ENCODE measurements at places on chromosomes 1 and 21.

GRCh38 chr1:243739335-243740003, 110.6 kb downstream of the AKT3 start:
- DNase-seq = no peak

DNA sequence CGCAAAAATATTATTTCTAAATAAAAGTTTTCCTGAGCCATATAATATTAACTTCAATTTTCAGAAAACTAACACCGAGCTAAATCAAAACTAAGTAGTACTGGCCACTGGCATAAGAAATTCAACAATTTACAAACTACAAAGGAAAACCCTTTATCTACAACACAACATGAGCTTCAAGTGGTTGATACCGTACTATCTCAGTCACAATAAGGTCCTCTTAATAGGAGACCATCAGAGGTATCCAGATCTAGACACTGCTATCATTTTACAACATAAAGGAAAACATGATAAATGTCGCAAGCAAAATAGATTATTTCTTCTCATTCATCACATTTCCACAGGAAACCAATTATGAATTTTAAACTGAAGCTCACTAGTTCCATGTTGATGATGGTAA, 39.5 kb downstream of the GATAD2B start:
- no peak for DNase-seq

- DNase-seq = no peak
These were observed 132.9 kb downstream of the LRRIQ3 start for GRCh38 chr1:74065081-74065480.

- no peak for DNase-seq
These were observed 19.8 kb upstream of the TAS1R2 start for GRCh38 chr1:18879215-18879790.

GRCh38 chr1:39110325-39110851, 84.2 kb downstream of the NDUFS5 start:
- DNase-seq = no peak

DNA sequence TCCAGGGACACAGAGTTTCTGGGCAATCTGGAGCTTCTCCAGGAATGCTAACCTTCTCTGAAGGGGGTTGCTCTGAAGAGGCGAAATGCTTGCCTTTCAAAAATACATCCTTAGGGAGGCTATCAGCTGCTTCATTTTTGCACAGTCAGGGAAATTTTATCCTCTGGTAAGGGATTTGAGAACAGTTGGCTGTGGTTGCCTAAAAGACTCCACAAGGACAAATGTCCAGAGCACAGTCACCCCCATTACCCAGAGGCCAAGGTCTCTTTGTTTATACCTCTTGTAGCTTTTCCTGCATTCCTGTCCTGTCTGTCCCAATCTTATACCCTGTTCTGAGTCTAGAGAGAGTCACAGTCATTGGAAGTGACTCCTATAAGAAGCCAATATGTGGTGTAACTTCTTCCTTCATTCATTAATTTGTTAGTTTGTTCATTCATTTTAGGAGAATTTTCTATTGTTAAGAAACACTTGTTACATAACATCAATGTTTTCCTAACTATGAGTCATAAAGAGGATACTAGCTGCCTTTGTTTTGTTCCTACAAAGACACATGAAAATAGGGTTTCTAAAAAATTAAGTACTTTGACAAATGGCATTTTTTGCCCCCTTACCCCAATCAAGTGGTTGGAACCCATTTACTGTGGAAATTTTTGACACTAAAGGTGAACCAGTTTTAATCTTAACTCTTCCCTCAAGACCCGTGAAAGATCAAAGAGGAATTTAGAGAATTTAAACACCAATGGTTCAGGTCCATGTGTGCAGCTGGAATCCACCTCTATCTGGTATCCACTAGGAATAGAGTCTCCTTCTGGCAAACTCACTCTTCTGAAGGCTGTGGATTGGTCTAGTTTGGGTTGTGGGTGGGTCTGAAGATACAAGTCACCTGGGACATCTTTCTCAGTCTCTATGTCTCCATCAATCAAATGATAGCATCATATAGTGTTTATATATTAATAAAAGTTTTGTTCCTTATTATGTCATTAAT, 47.1 kb downstream of the GPR88 start:
- DNase-seq = no peak

DNA sequence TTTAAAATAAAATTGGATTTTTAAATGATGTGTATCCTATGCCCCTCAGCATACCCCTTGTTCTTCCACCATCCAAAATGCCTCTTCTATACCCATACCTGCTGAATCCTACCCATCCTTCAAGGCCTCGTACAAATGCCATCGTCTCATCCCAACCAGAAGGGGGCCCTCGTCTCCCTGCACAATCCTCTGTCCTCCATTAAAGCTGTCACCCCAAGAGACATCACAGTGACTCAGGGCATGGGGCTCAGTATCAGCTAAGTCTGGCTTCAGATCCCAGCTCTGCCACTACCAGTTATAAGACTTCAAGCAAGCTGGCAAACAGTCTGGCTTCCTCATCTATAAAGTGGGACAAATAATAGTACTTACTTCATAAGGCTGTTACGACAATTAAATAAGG, 23.8 kb downstream of the IGFN1 start:
- DNase-seq = no peak

DNA sequence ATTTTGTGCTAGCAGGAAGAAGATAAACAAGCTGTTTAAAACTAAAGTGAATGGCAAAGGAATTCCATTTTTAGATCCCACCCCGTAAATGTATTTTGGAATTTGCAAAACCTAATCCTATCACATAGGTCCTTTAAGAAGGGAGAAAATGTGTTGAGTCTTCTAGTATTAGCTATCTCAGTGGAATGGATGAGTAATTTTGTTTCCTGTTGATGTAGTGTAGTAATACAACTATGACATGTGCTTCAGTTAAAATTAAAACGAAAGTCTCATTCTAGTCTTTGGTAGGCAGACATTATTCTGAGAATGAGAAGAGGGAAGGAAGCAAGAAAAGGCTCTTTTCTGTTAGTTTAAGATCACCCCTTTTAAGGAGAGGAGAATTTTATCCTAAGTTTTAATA, 265.9 kb upstream of the C1orf105 start:
- DNase-seq = no peak

DNA sequence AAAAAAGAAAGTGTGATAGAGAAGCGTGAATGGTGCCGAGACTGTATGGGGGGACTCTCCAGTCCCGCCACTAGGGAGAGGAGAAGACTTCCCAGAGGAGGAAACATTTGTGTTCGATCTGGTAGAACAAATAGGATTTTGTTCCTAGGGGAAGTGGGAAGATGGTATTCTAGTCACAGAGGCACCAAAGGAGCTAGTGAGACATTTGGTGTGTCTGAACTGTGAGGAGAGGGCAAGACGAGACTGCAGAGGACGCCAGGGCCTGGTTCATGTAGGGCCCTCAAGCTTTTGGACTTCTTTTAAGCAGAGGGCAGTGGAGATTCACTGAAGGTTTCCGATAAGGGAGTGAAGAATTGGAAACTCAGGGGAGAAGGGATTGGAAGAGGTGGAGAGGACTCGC, 2.9 kb downstream of the BTBD19 start:
- DNase-seq = no peak

GRCh38 chr1:208044589-208045462, 133.9 kb upstream of the CD34 start:
- no peak for DNase-seq

DNA sequence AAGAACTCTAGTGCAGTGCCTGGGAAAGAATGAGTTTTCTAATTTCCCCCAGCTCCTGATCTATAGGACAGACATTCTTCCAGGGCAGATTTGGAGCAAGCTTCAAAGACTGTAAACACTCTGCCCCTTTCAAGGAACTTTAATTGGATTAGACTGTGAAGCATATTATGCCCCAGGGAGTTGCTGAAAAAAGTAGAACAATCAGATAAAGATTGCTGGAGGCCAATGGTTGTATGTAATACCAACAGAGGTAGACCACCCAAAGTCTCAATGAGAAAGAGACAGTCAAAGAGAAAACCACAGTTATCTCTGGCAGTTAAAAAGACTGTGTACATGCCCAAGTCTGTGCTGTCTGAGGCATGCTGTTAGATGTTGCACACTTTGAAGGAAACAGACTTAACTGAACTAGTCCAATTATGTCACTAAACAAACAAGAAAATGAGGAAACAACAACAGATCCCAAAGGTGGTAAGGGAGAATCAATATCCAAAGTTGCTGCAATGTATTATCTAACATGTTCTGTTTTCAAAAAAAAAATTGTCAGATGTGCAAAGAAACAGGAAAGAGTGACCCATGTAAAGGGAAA, 24.4 kb downstream of the C4BPA start:
- DNase-seq = no peak

- DNase-seq = no peak
These were observed 1.1 kb downstream of the ICMT start for GRCh38 chr1:6234502-6235295.

DNA sequence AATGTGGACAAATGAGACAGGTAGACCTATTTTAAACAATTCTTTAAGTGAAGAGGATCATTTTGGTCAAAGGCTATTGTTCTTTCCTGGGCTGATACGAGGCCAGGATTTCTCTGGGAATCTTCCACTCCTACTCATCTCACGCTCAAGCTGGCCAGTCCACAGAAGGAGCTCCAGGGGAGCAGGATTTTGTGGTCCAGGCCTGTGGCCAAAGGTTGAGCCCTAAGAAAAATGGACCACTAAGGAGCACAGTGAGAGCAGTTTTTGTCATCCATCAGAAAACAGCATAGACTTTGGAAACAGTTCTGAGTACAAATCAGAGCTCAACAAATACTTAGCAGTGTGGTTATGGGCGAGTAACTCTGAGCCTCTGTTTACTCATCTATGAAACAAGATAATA, 260.2 kb upstream of the RUNX1 start:
- no peak for DNase-seq

GRCh38 chr1:9842781-9843575, 19.2 kb upstream of the CLSTN1 start:
- DNase-seq = no peak

DNA sequence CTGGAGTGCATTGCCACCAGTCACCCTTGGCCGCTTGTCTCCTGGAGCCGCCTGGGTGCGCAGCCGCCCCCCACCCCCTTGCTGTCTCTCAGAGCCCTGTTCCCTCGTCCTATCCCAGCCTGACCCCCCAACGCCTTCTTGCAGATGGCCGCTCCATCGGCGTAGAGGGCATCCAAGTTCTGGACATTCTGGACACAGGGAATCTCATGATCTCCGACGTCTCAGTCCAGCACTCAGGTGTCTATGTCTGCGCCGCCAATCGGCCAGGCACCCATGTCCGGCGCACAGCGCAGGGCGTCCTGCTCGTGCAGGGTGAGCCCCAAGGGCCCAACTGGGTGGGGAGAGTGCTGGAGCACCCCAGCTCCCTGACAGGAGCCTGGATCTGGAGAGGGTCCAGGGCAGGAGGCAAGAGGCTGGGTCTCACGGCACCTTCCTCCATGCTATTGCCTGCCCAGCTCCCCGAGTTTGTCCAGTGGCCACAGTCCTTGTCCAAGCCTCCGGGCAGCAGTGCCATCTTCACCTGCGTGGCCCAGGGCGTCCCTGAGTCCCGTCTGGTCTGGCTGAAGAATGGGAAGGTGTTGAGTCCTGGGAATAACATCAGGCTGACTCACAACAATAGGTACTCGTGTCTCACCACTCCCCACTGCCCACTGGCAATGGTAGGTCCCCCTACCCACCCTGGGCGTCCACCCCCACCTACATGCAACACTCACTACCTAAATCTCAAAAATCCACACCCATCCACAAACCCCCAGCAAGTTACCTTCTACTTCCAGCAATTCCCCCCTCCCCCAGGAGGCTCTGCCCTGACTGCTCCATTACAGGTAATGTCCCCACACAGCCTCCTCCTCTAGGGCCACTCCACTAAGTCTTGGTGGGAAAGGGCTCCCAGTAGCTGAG, 24.6 kb downstream of the SLC27A3 start:
- no peak for DNase-seq

- DNase-seq = no peak
These were observed 47.3 kb upstream of the CTBS start for GRCh38 chr1:84621553-84621952.

DNA sequence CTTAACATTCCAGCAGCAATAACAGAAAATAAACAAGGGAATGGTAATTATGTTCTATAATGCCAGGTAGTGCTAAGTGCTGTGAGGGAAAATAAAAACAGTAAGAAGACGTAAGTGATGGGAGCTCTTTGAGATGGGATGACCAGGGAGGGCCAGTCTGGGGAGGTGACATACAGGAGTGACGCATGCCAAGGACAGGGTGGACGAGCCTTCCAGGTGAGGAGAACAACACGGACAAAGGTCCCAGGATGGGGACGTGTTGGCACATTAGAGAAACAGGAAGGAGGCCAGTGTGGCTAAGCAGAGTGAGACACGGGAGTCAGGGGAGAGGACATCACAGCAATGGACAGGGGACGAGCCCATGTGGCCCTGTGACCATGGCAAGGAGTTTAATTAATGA, 11.7 kb upstream of the LRRC52 start:
- no peak for DNase-seq

GRCh38 chr1:235401251-235401650, 34.0 kb downstream of the TBCE start:
- DNase-seq = no peak

GRCh38 chr21:41282412-41282811, 34.2 kb upstream of the FAM3B start:
- DNase-seq = no peak

GRCh38 chr1:241464985-241465384, 54.6 kb downstream of the FH start:
- DNase-seq = no peak

DNA sequence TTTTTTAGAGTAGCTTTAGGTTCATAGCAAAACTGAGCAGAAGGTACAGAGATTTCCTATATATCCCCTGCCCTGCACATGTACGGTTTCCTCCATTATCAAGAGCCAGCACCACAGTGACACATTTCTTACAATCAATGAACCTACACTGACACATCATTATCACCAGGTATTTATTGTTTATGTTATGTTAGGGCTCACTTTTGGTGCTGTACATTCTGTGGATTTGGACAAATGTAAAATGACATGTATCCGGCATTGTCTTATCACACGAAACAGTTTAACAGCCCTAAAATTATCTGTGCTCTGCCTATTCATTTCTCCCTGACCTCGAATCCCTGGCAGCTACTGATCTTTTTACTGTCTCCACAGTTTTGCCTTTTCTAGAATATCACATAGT, 93.7 kb upstream of the DPH5 start:
- no peak for DNase-seq

DNA sequence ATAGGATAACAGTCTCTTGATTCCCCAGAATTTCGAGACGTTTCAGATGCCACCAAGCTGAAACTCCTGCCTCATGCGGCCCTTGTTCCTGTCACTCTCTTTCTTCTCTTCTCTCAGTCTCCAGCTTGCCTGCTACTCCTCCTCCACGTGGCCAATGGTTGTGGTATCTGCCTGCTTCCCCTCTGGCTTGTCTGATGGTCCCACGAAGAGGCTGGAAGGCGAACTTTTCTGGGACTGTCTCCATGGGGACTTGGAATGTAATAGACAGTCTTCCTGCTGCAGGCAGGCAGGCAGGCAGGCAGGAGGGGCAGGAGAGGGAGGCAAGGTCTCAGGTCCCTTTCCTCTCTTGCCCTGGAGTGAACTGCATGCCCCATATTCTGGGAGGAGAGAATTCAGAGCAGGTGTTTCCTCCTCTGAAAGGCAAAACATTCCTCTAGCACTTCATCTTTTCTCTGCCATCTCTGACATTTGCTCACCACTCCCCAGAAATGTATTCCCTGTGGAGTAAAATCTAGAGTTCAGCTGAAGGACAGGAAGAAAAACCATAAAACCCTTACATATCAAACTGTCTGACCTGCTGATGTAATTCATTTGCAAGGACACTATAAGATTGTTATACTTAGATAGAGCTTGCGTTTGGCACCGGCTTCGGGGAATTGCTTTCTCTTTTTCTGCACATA, 64.1 kb upstream of the GNG12 start:
- no peak for DNase-seq

Measured in HAP-1 (cell line).